ENCODE measurements at places on chromosomes 16 and 17.
A peak's percentile ranks its signal among the peaks of the same experiment; 100 is the strongest.

DNA sequence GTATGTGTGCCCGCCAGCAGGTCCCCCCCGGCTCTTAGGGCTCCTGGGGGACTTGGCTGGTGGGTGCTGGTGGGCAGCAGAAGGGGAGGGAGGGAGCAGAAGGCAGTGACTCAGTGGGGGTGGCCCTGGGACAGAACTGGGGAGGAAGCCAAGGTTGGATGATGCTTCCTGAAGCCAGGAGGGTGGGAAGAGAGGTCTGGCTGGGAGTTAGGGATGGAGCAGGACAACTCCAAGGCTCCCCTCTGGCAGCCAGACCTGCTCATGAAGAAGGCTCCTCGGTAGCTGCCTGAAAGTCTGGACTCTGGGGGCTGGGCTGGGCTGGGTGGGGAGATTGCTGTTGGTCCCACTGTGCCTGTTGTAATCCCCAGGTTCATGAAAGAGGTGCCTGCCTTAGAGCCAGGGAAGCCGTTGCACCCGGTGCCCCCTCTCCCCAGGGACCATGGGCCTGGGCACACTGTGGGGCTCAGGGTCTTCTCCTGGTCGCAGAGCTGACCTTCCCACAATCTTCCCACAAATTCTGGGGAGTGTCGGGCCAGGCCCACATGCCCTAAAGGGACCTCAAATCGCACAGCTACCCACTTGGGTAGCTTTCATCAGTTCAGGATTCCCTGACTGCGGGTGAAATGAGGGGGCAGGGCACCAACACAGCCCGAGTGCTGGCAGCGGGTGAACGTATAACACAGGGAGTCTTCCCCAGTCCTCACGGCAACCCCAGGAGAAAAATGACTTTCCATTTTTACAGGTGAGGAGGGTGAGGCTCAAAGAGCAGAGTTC, 1.1 kb upstream of the PLEKHG4 start:
- no peak for DNase-seq

DNA sequence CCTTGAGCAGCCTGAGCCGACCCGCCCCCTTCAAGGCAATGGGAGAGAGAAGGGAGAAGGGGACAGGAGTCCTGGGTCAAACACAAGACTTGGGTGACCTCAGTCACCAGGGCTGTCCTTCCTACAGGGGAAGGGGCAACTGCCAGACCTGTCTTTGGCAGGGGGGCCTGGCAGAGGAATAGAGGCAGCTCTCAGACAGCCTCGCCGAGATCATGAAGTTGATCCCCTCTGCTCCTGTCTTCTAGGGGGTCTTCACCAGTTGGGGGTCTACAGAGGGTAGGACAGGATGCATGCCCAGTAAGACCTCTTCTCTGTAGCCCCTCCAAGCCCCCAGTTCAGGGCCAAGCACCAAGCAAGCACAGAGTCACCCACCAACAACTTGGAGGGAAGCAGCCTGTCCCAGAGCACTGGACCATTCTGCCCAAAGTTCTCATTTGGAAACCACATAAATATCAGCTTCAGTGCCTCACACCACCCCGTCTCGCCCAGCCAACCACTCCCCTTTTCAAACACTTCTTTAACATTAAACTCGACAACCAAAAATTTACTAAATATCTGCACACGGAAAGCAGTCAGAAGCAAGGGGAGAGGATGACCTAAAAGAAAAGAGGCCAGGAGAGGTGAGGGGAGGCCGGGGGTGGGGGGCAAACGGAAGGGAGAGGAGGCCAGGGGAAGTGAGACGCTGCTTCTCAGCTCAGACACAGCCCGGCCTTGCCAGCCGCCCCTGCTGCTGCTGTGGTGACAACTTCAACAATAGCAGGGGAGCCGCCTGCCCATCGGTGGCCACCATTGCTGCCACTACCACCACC, 7.7 kb downstream of the DOK4 start:
- no peak for DNase-seq

GRCh38 chr17:63976702-63977101, 4.0 kb upstream of the SCN4A start:
- DNase-seq = no peak

GRCh38 chr16:12794486-12795387, 8.9 kb downstream of the CPPED1 start:
- no peak for DNase-seq

GRCh38 chr16:10876799-10877341, at the start of gene CIITA:
TSS of gene CIITA (plus strand) at chr16:10877202. CDS start at chr16:10877331, 129 bp downstream.
- DNase-seq = no peak

GRCh38 chr17:81572563-81573168, 20.5 kb upstream of the FAAP100 start:
- DNase-seq = peak; percentile 79

DNA sequence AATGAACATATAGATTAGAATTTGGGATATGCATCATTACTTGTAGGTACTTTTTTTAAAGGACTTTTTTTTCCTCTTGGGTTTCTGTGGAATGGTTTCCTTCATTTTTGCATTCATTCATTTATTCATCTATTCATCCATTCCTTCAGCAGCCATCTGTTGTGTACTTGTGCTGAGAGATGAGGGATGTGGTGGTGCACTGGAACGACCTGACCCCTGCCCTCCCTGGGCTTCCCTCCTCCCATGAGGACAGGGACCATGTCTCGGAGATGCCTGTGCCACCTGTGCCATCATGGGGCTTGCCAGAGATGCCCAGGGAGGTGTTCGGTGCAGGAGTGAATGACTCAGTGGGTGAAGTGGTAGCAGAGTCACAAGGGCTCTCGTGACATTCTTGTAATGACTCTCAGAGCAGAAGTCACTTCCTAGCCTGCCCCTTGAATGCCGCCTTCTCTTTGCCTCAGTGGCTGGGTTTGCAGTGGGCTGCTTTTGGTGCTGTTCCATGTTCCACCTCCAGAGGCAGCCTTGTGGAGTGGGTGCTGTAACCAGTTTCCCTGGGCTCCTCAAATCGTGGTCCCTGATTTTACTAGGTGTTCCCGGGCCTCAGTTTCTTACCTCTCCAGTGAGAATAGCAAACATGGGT, 43.9 kb downstream of the CLEC16A start:
- DNase-seq = no peak

- DNase-seq = no peak
Measured at GRCh38 chr16:5075637-5076036, 4.0 kb downstream of the ALG1 start.

GRCh38 chr16:63703612-63704011, 1418.3 kb downstream of the CDH11 start:
- DNase-seq = no peak

DNA sequence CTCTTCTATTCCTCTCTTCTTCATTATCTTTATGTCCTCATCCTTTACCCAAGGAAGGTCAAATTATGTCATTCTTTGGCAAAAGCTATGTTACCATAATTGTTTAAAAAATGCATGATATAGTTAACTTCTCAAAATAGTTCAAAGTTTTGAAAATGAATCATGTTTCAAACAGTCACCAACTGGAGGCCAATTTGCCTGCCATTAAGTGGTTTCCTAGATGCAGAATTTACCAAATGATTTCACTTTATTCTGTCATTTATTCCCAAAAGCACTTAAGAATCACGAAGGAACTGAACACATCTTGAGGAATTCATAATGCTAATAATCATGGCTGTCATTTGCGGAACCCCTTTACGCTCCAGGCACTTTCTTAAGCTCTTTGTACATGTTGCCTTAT, 190.9 kb upstream of the CDH11 start:
- DNase-seq = no peak

DNA sequence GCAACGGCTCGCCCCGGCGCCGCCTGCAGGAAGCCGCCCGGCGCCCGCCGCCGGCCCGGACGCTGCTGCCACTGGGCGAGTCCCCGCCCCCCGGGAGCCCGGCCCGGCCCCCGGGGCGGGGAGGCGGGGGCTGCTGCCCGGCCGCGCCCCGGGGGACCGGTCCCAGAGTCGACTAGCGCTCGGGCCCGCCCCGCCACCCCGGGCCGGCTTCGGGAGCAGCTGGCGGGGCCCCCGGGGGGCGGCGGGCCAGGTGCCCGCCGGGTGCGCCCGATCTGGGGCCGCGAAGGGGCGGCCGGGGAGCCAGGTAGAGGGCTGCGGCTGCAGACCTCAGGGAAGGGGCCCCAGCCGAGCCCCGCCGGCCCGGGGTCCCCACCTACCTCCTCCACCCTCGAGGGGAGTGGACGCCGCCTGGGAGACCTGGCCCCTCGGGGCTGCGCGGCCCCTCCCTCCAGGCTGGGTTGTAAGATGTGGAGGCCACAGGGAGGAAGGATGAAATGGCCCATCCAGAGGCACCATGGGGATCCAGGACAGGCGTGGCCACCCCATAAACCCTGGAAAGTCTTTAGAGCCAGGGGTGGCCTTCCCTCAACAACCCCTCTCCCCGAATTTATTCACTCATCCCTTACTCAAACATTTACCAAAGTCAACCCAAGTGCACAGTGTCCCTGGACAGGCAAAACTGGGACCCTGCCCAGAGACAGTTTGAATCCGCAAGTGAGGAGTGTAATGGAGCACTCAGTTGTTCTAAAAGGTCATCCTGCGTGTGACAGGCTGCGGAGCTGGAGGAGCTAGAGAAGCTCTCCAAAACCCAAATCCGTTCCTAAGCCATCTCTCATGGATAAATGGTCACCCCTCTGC, at the start of gene CDYL2:
Gene CDYL2, minus strand, starts transcription at position 73 of the 858 bp plus-strand sequence. CDS start 425 bp downstream, outside the sequence.
- no peak for DNase-seq

- peak; percentile 62 for DNase-seq
Measured at GRCh38 chr17:41518789-41519449, at the start of gene KRT15. TSS of gene KRT15 (minus strand) at chr17:41518890. CDS start at chr17:41518827, 63 bp downstream.

DNA sequence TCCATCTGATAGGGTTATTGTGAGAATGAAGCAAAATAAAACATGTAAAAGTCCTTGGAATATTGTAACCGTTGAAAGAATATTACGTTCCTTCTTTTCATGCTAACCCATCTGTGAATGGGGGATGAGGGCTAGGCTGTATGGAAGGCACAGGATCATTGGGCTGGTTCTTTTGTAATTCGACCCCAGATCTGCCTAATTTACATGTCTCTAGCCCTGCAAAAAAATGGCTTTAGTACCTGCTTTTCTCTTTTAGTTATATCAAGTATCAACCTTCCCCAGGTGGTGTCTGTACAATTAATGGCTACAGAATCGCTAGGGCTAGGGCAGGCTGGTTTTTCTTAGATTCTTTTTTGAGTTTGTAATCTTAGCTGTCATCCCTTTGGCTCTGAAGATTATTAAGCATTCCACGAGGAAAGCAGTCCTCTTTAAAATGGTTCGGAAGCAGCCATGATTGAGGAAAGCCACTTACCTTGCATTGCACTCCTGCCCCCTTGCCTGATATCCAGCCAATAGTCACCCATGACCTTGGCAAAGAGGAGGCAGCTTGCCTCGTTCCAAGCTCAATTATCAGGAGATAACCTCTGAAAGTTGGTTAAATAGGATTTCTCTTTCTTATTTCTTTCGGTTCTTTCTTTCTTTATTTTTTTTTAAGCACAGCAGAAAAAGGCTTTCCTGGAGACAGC, 153.9 kb upstream of the ZKSCAN2 start:
- no peak for DNase-seq

GRCh38 chr16:7452090-7452489, 119.4 kb downstream of the RBFOX1 start:
- no peak for DNase-seq

- no peak for DNase-seq
Measured at GRCh38 chr17:35713069-35713728, 18.2 kb upstream of the RASL10B start.

DNA sequence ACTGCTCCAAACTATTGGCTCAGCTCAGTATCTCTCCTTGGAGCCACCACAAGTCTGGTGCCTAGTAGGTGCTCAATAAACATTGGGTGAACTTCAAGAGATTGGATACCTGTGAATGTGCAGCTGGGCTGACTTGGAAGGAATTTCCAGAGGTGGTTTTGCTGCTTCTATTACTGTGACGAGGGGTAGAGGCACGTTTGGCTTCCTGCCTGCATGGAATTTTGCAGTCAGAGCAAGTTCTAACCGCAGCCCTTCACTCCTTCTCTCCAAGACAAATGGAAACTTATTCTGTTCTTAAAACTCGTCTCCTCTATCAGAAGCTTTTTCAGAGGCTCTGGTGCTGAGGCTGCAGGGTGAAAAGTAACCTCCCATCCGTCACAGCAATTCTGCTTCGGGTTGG, 342.5 kb downstream of the CPPED1 start:
- DNase-seq = no peak

GRCh38 chr17:45874151-45874550, 20.2 kb upstream of the MAPT start:
- DNase-seq = no peak

DNA sequence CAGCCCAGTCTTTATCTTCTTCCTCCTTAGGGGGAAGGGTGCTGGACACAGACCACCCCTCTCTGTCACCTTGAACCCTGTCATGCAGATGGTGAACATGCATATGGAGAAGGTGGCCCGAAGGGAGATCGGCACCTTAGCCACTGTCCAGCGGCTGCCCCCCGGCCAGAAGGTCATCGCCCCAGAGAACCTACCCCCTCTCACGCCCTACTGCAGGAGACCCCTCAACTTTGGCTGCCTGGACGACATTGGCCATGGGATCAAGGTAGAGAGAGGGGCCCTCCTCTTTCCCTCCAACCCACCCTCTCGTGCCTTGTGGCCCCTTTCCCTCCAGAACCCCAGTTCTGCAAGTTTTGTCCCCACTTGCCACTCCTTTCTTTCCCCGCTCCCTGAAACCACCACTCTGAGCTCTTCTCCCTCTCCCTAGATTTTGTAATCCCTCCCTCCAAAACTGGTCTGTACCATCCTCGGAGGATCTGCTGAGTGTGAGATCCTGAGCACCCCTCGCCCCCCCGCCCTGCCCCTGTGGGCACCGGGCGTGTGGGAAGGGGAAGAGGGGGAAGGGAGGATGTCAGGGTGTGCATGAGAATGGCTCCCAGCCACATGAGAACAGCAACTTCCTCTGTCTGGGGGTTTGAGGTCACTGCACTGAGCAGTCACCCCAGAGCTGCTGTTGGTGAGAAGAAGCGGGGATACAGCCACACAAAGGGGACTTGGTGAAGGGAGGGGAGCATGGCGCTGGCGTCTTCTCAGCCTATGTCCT, 7.3 kb downstream of the ABI3 start:
- no peak for DNase-seq

- peak; percentile 93 for DNase-seq
Measured at GRCh38 chr17:59311051-59311468, 20.4 kb upstream of the YPEL2 start.

- no peak for DNase-seq
Measured at GRCh38 chr17:69468207-69468606, 53.7 kb downstream of the MAP2K6 start.

GRCh38 chr17:14672830-14673229, 371.9 kb downstream of the HS3ST3B1 start:
- no peak for DNase-seq

GRCh38 chr17:55067697-55068439, 99.3 kb downstream of the STXBP4 start:
- no peak for DNase-seq

DNA sequence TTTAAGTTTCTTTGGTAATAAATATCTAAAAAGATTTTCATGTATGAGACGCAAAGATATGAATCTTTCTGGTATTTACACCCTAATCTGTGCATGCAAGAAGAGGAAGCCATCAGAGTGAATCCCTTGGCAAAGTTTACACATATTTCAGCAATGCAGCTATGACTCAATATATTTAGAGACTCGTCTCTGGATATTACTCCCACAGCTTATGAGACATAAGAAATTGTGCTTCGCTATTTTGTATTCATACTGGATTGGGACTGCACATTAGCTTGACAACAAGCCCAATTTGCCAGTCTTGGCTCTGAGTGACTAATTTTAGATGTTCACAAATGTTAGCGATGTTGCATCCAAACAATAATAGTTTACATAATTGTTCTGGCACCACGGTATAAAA, 532.0 kb downstream of the CDH11 start:
- DNase-seq = no peak

- DNase-seq = no peak
Measured at GRCh38 chr16:56554441-56554840, 10.4 kb upstream of the MT4 start.
